ENCODE measurements at places on chromosomes 12 and 14.

GRCh38 chr14:35250319-35250718 lies 41.9 kb upstream of the PSMA6 start:
- no peak for DNase-seq

DNA sequence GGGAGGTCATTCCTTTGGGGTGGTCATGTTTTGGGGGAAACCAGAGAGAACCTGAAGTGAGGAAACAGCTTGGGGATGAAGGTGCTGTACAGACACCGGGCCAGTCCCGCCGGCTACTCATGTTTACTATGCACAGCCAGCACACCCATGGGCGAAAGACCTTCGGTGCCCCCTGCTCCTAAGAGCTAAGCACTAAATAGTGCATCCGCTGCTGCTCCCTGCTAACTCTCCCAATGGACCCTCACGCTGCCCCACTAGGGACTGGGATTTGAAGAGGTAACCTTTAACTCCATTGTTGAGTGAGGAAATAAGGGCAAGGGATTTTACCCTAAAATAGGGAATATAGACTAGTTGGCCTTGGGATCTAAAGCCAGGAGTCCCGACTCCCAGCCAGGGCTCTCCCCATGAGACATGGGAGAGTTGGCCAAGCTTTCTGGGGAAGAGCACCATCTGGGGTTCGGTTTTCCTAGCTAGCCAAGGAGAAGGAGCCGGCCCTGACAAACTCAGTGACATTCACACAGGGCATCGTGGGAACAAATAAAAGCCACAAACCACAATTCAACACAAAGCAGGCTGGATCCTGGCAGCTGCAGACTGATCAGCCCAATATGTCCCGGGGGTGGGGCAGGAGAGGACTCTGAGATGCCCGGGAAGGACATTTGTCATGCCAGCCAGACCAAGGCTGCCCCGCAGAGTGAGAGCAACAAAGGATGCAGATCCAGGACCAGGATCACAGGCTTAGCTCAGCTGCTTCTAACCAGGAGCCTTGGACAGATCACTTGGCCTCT lies 91.7 kb downstream of the SINHCAF start:
- DNase-seq: no peak

DNA sequence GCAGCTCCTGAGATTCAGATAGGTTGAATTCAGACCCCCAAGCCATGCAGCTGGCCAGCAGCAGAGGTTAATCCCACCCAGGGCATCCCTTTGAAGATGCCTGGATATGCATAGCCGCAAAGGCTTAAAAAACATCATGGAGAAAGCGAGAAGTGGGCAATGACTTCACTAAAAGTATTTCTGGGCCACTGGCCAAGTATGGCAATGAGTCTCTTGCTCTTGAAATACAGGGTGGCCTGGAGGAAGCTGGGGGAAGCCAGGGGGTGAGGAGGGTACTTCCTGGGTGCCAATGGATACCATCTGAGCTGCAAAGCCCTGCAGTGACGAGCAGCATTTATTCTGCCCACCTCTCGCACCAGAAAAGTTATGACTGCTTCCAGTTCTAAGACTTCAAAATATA lies 539.3 kb upstream of the TBX3 start:
- no peak for DNase-seq

- no peak for DNase-seq
Measured at GRCh38 chr12:117388951-117389446, 27.6 kb upstream of the NOS1 start.

- no peak for DNase-seq
Measured at GRCh38 chr14:30387871-30388270, 171.1 kb upstream of the G2E3 start.

- DNase-seq: no peak
Measured at GRCh38 chr12:45205165-45205825, 10.6 kb upstream of the ANO6 start.

All from activated T-helper 1 cell treated with anti-CD3 and anti-CD28 coated beads, Interleukin-12 subunit alpha, Interleukin-12 subunit beta, Interleukin-2, Interleukin-4 antibody, amounts not matched to agents 30 ng/mL and 10 ng/mL and 1 ng/mL, durations not matched to agents 14 hours and 24 hours and 36 hours (primary cell).